ENCODE measurements at places on chromosomes 4 and X.

DNA sequence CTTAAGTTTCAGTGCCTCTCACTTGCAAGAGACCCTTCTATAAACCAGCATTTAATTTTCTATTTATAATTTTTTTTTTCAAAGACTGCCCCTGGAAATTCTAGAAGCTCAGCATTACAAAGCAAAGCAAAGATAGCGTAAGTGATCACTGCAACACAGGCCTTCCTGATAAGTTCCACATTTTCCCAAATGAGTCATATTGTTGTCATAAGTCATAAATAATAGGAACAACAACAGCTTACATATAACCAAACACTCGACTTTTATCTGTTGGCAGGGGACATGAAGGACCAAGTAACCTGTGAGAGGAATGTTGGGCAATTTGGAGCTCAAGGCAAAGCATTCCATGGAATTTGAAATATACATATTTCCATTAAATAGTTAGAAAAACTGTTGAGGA, 815.5 kb downstream of the DMD start:
- DNase-seq, result no peak

- DNase-seq, result peak; percentile 48
Measured at GRCh38 chr4:168221301-168221700, 97.3 kb downstream of the DDX60 start.

GRCh38 chr4:108991551-108992328, 228.9 kb upstream of the ETNPPL start:
- peak; percentile 24 for DNase-seq

DNA sequence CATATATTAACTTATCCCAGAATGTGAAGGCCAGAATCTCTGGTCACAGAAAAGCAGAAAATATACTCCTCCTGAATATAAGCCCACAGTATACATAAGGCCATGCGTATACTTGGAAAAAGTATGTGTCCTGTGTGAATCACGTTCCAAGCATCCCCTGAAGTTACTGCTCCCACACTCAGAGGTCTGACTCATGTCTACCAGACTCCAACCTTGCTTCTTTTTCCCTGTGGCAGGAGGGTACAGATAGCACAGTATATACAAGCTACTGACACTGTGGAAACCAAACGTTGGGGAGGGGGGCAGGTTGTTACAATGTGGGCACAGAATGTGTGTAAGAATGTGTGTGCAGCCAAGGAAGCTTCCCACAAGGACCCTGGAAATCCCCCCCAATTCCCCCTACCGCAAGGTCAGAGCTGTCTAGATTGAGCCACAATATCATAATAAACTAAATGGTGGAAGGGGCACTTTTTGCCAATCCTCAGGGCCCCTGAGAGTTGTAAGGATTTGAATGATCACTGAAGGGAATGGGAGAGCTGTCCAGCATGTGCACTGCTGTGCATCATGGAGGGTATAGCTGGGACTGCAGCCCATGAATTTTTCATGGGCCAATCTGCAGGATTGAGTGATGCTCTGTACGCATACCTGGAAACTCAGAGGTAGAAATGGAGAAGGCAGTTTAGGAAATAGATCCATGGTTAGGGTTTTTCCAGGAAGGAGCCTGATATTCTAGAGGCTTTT, 7.4 kb upstream of the RELL1 start:
- peak; percentile 84 for DNase-seq

DNA sequence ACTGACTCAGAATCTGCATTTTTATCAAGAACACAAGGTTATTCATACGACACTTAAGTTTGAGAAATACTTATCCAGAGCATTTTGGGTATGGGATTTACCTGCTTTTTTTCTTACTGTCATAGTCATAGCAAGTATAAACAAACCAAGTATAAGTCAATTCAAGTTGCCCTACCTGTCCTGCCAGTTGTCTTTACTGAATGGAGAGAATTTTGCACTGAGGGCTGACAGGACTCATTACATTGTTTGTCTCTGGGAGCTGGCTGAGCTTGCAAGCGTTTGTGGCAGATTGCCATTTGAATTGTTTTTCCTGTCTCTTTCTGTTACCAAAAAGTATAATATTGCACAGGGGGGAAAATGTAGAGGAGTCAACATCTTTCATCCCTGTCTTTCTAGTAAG, 278.9 kb upstream of the MAGEC2 start:
- DNase-seq, result no peak

DNA sequence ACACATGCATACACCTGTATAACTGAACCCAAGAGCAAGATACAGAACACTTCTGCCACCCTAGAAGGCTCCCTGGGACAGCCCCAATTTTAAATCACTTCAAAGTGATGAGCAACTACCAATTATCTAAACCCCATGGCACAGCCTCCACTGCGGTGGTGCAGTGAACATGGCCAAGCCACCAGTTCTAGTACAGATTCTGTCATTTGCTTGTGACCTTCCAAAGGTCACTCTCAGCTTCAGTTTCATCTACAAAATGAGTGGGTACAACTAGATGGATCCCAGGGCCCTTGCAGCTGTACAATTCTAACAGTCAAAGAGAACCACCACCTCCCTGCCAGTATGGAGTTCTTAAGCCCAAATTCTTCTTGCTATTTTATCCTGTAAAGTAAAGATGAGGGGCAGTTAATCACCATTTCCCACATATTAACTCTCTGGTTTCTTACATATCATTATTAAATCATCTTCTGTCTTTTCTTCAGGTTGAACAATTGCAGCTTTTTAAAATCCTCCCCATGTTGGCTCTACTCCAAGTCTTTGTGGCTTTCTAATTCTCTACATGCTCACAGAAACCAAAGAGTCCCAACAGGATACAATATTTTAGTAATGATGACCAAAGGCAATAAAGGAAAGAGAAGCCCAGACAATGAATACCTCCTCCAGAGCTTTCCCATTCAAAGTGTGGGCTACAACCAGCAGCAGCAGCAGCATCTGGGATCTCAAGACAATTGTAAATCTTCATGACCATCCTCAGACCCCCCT, 39.0 kb upstream of the GPM6B start:
- no peak for DNase-seq

DNA sequence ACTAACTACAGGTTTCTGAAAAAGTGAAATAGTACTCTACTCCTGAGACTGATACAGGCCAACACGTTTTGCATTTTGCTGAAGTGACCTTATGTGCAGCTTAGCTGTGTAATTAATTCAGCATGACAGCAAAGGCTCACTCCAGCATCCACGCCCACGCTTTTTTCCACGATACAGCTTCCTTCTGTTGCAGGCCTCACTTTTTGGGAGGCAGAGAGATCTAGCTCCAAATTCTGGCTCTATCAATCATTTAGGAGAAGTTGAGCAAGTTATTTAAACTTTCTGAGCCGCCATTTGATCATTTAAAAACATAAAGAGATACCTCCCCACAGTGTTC, 160.3 kb downstream of the AFAP1 start:
- no peak for DNase-seq

GRCh38 chrX:5295004-5295403, 933.7 kb downstream of the NLGN4X start:
- DNase-seq, result no peak

GRCh38 chr4:56764223-56764622, 57.3 kb downstream of the SPINK2 start:
- no peak for DNase-seq

- no peak for DNase-seq
Measured at GRCh38 chrX:22689290-22689689, 310.5 kb upstream of the DDX53 start.

DNA sequence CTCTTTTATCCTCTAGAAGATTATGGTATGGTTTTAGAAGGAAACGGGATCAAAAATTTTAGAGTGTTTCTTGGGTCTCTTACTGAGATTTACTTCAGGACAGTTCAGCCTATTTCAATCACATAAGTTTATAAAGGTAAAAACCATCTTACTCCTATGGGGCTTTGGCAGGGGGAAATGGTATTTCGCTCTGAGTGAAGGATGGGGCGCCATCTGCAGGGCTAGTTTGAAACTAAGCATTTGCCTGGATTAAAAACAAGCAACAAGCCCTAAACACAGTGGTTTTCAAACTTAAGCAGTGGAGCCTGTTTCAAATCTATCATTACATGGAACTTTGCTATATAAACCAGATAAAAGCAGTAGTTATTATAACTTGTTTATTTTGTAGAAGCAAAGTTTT, 361.5 kb upstream of the FMR1 start:
- DNase-seq, result no peak

- peak; percentile 73 for DNase-seq
Measured at GRCh38 chr4:156547439-156547838, 424.2 kb downstream of the PDGFC start.

DNA sequence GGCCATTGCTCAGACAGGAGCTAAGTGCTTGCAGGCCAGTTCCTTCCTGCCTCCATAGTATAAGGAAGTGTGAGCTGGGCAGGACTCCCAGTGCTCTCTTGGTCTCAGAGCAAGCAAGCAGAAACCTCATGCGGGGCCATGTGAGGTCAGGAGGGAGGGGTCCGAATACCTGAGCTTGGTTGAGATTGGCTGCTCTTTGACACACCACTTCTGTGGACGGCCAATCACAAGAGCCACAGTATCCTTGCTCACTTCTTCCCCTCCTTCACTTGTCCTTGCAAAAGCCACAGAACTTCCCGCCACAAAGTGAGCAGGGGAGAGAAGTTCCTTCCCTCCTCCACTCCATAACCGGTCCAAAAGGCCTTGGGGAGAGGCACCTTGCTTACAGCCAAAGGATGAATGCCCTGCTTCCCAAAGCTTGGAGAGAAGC, 56.7 kb downstream of the PRPS1 start:
- DNase-seq, result no peak

DNA sequence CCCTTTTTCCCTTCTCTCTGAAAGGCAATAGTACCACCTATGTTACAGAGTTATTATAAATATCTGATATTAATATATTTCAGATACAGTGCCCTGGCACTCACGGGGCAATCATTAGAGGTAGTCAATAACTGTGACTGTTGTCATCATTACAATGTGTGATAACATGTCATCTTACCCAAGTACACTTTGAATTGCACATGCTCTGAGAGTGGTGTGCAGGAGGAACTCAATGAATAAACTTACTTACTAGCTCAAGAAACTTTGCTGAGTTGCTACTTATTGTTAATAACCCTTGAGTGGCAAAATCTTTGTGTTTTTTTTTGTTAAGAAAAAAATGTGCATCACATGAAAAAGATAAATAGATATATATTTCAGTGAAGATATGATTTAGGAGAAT, 275.1 kb upstream of the RASGEF1B start:
- no peak for DNase-seq

DNA sequence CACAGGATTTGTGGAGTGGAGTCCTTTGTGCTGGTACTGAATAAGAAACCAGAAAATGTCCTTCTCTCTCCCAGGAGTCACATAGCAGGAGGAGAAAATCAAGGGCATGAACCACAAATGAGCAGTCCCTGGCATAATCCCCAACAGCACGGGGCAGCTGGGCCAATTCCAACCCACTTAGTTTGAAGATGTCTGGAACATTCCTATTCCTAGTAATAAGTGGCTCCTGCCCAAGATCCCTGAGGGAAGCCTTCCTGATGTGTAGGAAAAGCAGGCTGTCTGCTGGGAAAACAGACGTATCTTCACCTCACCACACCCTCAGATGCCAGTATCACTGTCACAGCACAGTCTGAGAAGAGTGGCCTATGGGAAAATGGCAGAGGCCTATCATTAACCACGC, 182.8 kb upstream of the MAP3K15 start:
- DNase-seq, result no peak

DNA sequence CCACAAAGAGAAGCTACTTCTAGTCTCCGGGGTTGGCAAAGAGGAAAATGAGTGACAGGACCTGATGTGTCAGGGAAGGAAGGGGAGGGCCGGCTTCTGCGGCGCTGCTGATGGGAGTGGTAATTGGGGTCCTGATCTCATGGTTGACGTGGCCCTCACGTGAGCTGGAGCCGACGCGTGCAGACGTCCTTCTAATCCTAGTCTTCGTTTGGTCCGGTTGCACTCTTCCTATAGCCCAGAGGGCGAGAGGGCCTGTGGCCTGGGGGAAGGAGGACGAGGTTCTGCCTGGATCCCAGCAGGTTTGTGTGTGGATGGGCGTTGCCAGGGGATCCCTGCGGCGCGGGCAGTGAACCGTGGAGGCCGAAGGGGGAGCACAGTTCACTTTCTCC, at the start of gene ARMCX1:
Gene ARMCX1 (plus strand): TSS at position 186 of the 389 bp plus-strand sequence. CDS start 2,384 bp downstream, outside the sequence.
- DNase-seq, result peak; percentile 45

- DNase-seq, result no peak
Measured at GRCh38 chr4:139582044-139582443, 26.0 kb upstream of the SETD7 start.

DNA sequence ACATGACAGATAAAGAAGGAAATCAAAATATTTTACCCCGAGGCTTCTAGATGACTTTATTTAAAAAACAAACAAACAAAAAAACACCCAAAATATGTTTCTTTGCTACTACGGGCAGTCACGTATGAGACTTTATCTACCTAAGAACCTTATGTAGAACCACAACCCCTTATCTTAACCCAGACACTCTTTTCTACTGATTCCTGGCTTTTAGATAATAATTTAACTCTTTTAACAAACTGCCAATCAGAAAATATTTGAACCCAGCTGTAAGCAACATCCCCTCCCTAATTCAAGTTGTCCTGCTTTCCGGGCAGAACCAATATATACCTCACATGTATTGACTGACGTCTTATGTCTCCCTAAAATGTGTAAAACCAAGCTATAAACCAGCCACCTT, 15.4 kb downstream of the ELOVL6 start:
- DNase-seq, result no peak

DNA sequence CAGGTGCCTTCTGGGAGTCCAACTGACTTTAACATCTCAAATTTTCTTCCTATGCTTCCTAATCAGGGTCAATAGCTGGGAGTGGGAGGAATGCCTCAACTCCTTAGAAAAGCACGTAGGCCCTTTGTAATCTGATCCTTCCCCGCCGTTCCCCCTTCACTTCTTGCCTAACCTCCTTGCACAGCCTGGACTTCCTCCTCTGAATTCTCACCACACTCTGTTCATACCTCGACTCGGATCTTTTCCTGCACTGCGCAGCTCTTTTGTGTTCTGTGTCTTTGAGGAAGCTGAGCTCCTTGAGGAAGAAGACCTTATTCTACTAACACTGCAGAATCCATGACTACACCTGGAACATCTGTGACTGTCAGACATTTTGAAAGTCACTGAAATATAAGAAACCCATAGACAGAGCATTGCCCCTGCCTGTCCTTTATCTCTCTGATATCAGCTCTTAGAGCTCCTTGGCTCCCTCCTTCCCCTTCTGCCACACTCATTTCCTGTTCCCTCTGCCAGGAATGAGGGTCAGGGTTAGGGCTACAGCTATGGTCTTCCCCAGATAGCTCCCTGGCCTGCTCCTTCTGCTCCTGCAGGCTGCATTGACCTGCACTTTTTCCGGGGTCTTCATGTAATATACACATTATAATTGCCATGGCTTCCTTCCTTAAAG, 140.2 kb upstream of the LDB2 start:
- DNase-seq, result no peak

DNA sequence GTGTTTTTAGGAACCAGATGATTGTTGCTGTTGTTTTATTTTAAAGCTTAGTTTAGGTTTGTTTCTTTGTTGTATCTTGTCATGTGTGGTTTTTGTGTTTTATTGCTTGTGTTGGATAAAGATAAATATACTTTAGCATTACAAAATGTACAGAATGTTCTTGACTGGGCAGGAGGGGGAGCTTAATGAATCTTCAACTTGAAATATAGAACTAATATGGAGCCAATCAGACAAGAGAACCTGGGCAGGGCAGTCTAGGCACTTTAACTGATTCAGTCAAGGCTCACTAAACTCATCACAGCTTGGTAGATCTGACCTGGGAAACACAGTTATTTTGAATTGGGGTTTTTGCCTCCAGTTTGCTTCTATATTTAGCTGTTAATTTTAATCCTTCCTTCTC, 304.2 kb downstream of the ARHGAP24 start:
- DNase-seq, result no peak

- DNase-seq, result no peak
Measured at GRCh38 chr4:61805227-61805626, 605.1 kb downstream of the ADGRL3 start.

All from AG04450 (cell line).